Kidney (tissue), 22 donors: ENCODE measurements at places on chromosomes 1 and 21.

- DNase-seq, result no peak
These were observed 191.2 kb downstream of the RERE start for GRCh38 chr1:8625981-8626898.

- DNase-seq, result no peak
These were observed 42.8 kb downstream of the MRPL39 start for GRCh38 chr21:25564349-25564948.

GRCh38 chr1:6370006-6370405 lies 23.6 kb downstream of the ACOT7 start:
- no peak for DNase-seq

GRCh38 chr1:110570307-110570706 lies 35.9 kb downstream of the KCNA2 start:
- no peak for DNase-seq

DNA sequence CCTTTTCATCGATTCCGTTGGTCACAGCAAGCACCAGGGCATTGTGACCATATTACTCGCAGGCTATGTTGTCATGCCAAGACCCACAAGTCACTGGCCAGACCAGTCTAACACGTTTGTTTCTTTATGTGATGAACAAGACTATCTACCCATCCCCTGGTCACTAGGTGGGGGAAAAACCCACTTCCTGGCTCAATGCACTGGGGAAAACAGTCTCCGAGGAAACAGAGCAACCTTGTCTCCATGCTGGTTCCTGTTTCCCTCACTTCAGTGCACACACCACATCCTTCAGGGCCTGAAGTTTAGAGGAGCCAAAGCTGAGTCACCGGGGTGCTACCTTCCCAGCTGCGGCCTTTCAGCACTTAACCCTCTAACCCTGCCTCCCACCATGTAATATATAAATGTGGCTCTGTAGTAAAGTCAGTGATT lies 20.9 kb downstream of the ERICH3 start:
- DNase-seq, result peak; percentile 68

DNA sequence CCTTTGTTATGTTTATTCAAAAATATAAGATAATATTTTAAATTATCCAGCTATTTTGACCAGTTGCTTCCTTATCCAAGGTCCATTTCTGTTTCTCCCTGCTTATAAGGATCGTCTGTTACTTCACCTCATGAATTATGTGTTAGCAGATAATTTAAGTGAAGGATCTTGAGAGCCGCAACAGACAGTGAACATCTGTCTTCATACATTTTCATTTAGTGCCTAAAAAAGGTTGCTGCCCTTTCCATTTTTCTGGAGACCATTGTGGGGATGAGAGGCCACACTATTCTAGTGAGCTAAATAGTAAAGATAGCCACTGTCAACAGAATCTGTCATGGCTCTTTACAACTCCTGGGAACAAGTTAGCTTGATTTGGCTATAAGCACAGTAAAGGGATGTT lies 154.0 kb downstream of the CLEC20A start:
- DNase-seq, result peak; percentile 29

- no peak for DNase-seq
These were observed 28.9 kb downstream of the CA6 start for GRCh38 chr1:8974551-8974950.
